ENCODE measurements at places on chromosomes 6 and 20.

DNA sequence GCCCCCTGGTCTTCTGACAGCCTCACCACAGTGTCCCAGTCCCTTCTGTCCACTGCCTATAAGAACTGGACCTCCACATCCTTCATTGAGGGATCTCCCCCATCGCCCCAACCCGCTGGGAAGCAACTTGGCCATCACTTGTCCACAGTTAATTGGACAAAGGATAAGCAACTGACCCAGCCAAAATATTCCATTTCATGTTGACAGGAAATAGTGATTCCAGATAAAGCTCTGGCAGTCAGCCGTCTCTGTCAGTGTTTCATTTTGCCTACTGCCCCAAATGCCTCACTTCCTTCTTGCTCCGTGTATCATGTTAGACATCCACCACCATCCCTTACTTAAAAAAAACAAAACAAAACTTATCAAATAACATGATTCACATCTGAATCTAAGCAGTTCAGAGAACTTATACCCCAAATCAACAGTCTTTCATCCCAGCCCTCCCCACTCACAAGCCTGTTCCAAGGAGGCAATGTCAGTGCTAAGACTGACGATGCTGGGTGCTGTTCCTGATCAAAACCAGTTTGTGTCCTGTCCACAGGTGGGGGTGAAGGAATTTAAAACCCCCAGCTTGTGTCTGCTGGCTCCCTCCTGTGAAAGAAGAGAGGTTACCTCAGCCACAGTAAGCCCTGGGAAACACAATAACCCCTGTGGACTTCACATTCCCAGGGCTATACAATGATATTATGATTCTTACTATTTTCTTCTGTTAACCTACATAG is 162.5 kb downstream of the WDR27 start:
- DNase-seq: no peak

GRCh38 chr6:84432619-84433018 is 205.2 kb upstream of the CEP162 start:
- no peak for DNase-seq

DNA sequence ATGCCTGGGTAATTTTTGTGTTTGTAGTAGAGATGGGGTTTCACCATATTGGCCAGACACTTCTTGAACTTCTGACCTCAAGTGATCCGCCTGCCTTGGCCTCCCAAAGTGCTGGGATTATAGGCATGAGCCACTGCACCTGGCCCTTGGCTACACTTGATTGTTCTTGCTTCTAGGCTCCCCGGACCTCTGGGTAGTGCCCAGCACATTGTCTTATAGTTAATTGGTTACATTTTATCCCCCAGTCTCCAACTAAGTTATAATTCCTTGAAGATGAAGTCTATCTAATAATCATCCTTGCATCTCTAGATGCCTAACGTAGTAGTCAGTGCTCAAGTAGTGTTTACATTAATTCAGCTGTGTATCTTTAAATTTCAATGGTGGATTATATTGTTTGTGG is 11.8 kb downstream of the SMPDL3A start:
- DNase-seq: no peak

DNA sequence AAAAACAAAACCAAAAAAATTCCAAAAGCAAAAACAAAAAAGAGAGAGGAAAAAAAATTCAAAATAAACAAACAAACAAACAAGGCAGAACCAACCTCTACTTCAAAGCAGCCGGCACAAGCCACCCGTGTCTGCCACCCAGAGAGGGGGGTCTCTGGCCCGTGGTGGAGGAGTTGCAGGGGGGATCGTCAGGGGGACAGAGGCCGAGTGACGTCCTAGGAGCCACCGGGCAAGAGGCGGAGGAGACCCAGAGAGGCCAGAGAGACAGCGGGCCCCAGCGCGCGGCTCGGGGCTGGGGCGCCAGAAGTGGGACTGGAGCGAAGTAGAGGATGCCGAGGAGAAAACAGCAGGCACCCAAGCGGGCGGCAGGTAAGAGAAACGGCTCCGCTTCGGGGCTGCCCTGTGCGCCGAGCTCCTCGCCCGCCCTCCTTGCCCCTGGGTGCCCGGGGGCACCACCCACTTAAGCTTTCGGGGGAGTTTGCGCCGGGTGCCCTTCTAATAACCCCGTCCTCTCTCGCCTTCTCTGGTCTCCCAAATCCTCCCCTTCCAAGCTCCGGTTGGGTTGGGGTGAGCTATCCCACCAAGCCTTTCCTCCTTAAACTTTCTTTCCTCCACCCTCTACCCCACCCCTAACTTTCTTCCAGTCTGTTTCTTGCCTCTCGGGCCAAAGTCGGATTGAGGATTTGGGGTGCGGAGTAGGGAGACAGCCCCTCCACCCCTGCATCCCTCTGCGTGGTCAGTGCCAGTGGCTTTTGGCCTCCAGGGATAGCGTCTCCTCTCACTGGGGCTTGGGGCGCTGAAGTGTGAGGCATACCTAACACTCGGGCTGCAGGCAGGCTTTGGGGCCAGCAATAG is 1.0 kb downstream of the TSHZ2 start:
- DNase-seq: peak; percentile 34

DNA sequence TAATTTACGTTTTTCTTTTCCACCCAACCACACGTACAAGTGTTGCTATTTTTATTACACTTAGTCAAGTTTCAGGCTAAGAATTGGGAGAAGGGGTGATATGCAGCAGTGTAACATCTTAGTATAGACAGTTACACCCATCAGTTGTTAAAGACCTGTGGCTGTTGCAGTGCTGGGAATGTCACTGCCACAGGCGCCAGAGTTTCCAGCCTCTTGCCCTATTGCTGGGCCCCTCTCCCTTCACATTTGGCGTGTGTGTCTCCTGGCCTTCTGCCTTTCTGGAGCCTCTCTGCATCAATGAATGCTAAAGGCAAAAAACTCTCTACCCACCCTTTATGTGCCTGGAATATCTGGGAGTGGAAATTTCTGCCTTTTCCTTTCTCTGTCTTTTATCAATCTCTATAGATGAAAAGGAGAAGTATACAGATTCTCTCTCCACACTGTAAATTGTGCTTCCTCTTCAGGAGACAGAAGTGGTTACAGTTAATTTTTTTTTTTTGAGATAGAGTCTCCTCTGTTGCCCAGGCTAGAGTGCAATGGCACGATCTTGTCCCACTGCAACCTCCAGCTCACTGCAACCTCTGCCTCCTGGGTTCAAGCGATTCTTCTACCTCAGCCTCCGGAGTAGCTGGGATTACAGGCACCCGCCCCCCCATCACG is 73.0 kb downstream of the TIAM2 start:
- DNase-seq: no peak

GRCh38 chr6:20693466-20694063 is 159.3 kb downstream of the CDKAL1 start:
- DNase-seq: no peak

DNA sequence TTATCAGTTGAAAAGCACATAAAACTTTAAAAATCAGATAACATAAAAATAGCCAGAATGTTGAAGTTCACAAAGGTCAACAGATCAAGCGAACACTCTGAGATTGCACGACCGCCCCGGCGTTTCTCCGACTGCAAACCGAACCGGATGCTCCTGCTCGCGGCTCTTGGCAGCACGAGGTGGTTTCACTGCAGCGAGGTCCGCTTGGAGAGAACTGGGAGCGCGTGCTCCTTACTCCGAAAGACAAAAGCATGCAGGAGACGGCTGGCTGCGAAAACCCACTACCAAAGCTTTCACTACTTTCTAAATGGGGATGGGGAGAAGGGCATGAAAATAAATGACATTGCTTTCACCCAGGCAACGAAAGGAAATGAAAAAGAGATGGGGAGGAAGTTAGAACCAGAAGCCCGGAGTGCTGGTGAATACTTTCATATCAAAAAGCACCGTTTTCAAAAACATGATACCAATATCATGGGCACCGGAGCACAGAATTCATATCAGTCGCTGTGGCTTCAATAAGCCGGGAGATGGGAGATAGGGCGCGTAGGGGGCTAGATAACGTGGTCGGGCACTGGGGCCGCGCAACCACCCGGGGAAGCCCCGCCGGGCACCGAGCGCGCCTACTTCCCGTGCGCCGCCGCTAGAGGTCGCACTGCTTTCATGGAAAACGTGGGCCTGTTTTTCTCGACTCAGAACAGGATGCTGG is 8.3 kb upstream of the ANKRD60 start:
- DNase-seq: peak; percentile 84

DNA sequence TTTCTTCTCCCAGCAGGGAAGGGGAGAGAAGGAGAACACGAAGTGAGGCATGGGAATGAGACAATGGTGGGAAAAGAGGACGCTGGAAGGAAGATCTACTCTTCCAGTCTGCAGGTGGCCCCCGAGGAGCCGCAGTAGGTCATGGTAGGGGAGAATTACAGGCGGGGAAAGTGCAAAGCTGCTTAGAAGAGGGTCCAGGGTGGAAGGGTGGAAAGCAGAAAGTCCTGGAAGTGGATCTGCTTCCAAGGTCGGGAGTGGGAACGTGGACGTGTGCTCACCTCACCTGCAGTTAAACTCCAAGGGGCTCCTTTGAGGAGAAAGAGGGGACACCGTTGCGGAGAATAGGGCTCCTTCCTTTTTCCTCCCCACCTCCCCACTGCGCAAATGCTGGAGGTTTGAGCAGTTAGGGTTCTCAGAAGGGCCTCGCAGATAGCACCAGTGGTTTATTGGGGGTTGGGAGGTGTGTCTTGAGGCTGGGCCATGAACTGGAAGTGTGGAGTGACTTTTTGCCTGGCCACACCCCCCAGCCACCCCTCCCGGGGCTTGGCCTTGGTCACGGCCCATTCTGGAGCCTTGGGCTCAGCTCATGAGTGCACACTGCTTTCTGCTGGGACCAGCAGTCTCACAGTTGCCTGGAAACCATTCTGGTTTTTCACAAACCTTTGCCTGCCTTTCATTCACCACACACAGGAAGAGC is 100.4 kb upstream of the MLN start:
- DNase-seq: peak; percentile 83

GRCh38 chr6:158377860-158378259 is 65.6 kb downstream of the TULP4 start:
- DNase-seq: no peak

GRCh38 chr20:9514461-9515213 is at the start of gene LAMP5:
TSS of gene LAMP5 (plus strand) at chr20:9514590. CDS start at chr20:9514853, 263 bp downstream.
- DNase-seq: no peak

GRCh38 chr20:63898882-63899558 is 4.1 kb downstream of the DNAJC5 start:
- DNase-seq: no peak

DNA sequence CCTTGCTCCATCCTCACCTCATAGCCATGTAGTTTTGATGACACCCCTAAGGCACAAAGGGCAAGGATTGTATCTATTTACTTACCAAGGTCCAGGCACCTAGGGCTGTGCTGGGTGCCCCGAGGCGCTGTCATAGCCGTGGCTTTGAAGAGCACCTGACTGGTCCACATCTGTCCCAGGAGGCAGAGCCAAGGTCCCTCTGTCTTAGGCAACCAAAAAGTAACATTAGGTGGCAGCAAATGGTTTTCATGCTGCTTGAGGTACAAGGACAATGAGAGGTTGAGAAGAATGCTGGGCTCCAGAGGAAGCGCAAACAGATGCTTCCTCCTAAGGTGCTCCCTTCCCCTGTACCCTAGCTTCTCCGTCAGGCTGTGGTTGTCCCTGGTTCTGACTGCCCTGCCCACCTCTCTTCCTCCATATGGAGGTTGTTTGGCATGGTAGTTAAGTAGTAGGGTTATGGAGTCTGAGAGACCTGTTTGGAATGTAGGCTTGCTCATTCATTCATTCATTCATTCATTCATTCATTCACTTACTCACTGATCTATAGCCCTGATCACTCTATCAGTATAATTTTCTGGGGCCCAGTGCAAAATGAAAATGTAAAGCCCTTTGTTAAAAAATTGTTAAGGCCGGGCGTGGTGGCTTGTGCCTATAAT is 3.0 kb upstream of the UQCC2 start:
- no peak for DNase-seq

- no peak for DNase-seq
Measured at GRCh38 chr20:6473197-6473596, 294.3 kb upstream of the BMP2 start.

- no peak for DNase-seq
Measured at GRCh38 chr6:106079961-106080762, 6.0 kb upstream of the PRDM1 start.

- peak; percentile 14 for DNase-seq
Measured at GRCh38 chr6:109373762-109374161, 8.5 kb downstream of the CD164 start.

DNA sequence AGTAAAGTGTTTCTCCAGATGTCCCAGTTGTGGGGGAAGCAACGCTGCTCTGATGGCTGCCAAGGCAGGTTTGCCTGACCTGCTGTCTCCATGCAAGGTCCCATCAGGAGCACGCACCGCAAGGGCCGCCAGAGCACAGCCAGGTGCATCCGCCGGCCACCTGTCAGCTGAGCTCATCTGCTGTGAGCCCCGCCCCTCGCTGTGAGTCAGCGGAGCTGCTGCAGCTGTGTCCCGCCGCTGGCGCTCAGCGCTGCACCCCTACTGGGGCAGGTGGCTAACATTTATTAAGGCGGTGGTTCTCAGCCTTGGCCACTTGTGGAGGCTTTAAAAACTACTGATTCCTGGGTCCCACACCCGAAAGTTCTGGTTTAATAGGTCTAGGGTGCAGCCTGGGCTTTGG is 225.7 kb downstream of the UST start:
- DNase-seq: peak; percentile 36

DNA sequence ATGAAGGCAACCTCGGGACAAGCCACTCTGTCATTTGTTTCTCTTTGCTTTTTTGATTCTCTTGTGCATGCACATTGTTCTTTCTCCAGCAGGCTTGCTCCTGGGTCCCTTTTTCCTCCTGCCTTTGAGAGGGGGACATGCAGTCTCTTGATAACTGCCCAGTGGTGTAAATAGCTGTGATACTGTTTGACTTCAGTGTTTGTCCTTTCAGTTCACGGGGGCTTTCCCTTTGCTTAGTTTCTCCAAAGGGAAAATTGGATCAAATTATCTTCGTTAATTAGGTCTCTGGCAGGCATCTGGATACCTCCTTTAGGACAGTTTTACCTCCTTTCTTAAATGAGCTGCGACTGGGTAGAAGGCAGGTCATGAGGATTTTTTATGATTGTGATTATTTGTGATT is 41.5 kb downstream of the RALGAPB start:
- no peak for DNase-seq

DNA sequence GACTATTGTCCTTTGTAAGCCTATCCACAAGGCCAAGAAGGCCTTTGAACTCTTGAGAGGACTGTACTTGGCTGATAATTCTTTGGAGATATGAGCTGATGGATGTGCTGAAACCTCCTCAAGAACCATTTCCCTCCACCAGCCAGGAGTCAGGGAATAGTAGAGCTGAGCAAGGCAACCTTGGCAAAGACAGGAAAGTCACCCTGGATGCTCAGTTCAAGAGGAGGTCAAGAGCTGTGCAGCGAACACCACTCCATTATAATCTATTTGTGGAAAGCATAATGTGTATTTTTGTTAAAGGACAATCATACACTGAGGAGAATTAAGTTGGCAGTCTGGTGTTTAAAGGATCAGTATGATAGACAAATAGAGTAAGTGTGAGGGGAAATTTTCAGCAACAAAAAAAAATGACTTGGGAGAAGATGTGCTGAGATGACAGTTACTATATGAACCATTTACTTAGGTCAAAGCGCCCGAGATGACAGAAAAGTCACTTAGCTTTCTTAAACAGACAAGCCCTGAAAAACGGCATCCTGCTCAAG is 177.2 kb upstream of the COL21A1 start:
- no peak for DNase-seq

GRCh38 chr20:36030149-36030548 is 61.8 kb downstream of the CNBD2 start:
- no peak for DNase-seq

All from CD4-positive, alpha-beta T cell treated with Interleukin-12 subunit alpha and Interleukin-12 subunit beta, for 1 hour (primary cell).